Stimulated activated effector memory CD8-positive, alpha-beta T cell treated with anti-CD3 and anti-CD28 coated beads, Interleukin-12 subunit alpha, Interleukin-12 subunit beta, amount 100 ng/mL, for 72 hours (primary cell): ENCODE measurements at places on chromosomes 11 and 22.

DNA sequence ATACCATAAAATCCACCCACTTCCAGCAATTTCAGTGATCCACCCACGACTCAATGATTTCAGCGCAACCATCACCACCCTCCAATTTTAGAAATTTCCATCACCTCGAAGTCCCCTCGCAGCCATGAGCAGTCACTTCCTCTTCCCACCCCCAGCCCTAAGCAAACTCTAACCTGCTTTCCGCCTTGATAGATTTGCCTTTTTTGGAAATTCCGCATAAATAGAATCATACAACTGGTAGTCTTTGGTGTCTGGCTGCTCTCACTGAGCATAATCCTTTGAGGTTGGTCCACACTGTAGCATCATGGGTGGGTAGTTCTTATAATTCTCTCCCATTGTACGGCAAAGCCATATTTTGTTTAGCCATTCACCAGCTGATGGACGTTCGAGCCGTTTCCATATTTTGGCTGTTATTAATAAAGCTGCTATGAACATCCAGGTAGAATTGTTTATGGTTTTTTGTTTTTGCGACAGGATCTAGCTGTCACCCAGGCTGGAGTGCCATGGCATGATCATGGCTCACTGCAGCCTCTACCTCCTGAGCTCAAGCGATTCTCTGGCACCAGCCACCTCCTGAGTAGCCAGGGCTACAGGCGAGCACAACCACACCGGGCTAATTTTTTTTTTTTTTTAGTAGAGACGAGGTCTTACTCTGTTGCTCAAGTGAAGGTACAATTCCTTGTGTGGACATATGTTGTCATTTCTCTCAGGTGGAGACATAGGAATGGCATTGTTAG, 16.0 kb downstream of the PIM3 start:
- peak; percentile 22 for DNase-seq

DNA sequence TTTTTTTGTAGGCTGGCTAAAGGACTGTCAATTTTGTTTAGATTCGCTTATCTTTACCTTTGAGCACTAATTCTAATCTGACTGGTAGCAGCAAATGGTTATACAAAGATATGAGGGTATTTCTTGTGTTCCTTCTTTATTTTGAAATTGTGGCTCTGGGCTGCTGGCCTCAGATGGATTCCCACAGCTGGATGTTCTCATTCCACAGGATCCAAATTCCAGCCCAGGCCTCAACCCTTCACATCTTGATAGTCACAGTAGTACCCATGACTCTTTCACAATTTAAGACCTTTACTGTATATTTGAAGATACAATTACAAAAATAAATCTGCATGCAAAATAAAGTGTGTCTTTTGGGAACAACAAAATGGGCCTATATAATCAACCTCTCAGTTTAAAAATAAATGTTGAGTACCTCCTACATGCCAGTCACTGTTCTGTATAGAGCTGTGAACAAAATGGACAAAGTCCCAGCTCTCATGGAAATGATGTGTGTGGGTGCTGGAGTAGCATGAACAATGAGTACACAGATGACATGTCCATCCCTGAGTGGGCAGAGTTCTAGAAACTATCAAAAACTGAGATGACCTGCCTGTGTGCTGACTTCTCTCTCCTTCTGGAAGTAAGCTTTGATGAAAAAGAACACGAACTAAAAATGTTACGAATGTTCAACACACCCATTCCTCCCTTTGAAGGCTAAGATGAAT, 51.7 kb upstream of the FBXO3 start:
- no peak for DNase-seq

DNA sequence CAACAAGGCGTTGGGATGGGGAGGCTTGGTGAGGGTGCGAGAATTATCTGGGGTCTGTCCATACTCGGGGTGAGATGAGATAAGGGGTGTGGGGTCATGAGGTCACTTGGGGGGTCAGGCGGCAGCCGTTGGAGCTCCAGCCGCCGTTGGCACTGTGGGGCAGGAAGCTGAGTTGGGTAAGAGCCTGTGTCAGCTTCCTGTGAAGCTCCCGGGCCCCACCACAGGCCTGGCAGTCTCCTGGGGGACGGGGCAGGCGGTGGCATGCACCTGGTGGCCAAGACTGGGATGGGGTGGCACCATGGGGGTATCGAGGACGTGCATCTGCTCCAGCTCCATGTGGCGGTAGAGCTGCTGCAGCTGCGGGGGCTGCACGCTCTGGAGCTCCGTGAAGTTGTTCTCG, 7.1 kb upstream of the MYBPC3 start:
- DNase-seq, result no peak

GRCh38 chr11:130894322-130895025, 21.8 kb downstream of the SNX19 start:
- DNase-seq, result peak; percentile 72

DNA sequence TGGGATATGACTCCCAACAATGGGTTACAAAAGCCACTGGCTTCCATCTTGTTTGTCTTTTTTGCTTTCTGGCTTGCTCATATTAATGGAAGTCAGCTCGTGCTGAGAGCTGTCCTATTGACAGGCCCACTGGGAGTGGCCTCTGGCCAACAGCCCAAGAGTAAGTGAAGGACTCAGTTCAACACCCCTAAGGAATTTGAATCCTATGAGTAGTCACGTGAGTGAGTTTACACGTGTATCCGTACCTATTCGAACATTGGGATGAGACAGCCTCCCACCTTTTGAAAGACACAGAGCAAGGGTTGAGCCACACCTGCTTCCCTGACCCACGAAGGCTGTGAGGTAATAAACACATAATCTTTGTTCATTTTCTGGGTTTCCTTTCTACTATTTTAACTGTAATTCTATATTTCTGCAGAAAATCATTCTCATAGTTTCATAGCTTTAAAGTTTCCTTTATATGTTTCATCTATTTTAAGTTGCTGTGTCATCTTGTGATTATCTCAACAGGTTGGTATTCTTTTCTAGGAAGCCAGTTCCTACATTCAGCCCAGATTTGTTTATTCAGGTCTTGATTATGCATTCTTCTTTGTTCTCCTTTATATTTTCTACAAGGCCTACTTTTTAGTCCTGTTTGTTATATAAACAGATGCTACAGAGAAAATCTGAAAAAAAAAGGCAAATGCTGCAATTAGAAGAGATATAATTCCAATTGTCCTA, 802.3 kb downstream of the CNTN5 start:
- DNase-seq, result no peak

DNA sequence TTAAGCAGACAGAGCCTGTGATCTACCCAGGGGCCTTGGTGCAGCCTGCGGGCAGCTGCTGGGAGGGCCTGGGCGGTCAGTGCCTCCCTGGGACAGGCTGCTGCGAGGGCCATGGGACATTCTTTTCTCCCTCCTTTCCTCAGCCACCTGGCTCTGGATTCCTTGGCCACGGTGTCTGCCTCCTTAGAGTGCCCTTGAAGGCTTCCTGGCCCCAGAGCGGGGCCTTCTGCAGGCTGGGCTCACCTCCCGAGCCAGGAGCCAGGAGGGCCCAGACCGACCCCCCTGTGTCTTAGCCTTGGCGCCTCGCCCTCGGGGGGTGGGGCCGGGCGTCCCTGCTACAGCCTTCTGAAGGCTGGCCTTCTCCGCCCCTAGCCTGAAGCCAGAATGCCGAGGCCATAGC, 231.2 kb downstream of the TBC1D22A start:
- DNase-seq, result no peak

DNA sequence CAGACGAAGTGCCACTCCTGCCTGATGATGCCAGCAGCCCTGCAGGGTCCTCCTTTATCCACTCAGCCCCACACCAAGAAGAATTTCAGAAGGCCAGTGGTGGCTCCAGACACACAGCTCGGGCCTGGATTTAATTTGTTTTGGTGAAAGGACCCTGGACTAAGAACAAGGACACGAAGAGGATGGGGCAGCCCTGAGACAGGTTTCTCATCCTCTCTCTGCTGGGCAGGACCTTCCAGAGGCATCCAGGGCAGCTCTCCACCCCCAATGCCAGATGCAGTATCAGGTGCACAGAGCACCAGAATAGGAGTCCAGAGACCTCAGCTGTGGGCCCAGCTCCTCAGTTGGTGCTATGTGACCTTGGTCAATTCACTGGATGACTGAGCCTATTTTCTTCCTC, 72.0 kb downstream of the TRIM29 start:
- no peak for DNase-seq

GRCh38 chr22:39408173-39408572, 8.6 kb downstream of the TAB1 start:
- DNase-seq, result no peak

DNA sequence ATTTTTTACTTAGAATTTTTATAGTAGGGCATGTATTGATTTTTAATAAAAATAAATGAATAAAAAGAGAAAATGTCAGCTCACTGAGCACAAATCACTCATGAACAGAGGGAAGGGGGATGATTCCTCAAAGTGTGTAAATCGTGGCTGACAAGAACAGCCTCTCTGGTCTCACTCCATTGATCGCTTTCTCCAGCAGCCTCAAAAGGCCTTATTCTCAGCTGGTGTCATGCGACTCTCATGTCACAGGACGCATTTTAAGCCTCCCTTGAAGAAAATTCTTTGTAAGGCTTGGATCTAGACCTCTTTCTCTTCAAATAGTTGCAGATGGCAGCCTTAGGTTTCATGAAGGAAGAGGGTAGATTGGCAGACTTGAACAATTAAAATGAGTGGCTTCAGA, 33.9 kb upstream of the SLC5A12 start:
- no peak for DNase-seq

GRCh38 chr11:11843642-11844041, 1.9 kb downstream of the USP47 start:
- no peak for DNase-seq

GRCh38 chr11:101176381-101176780, 46.8 kb upstream of the PGR start:
- no peak for DNase-seq
